NCI-H510A (cell line): ENCODE measurements at places on chromosomes 13 and 19.

DNA sequence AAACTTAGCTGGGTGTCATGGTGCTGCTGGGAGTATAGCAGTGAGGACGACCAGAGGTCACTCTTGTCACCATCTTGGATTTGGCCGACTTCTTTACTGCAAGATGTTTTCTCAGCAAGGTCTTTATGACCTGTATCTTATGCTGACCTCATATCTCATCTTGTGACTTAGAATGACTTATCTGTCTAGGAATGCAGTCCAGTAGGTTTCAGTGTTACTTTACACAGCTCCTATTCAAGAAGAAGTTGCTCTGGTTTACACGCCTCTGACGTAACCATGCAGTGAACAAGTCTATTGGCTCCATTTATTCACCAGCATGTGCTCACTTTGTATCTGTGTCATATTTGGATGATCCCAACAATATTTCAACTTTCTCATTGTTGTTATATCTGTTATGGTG lies 26.7 kb downstream of the ZNF850 start:
- no peak for DNase-seq

DNA sequence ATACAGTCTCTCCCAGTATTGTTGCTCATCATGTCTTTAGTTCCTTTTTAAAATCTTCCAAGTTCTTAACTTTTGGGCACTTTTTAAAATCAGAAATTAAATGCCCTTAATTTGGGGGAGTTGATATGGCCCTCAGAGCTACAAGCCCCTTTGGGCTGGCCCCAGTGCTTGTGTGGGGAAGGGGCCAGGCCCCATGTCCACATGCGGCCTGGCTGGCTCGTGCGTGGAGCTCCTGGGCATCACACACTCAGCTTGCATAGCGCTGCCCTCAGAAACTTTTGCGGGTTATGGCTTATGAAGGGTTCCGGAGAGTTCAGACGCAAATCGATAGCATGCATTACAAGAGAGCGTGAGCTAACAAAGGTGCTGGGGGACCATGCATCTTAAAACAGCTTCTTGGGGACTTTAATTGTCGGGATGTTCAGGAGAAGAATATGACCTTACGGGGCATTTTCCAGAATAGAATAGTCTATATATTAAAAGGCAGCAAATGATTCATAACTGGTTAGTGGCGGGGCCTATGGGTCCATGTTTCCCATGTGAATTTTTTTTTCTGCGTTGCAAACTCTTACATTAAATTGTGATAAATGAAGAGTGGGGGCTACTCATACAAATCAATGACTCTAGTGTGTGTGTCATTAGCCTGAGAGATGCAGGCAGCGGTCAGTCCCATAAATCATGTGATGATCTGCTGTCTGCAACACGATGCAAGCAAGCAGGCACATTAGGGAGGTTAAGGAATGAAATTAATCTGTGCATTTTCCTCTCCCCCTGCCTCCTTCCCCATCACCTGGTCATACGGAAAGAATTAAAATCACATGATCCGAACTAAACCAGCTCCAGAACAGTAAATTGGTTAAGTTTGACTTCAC lies 185.8 kb upstream of the TSHZ3 start:
- DNase-seq = no peak

DNA sequence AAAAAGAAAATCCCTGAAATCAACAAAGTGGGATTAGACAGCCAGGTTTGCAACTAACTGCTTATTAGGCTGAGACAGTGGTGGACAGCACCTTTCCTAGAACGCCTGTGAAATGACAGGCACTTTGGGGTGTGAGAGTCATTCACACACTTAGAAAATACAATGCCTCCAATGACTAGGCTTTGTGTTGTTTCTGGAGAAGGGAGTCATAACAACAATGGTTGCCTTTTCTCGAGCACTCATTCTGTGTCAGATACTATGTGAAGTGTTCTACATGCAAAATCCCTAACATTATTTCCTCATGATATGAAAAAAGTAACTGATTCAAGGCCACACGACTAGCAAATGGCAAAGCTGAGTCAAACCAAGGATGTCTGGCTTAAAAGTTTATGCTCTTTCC lies 41.2 kb downstream of the SACS start:
- DNase-seq = no peak

- no peak for DNase-seq
These were observed 135.5 kb upstream of the RNF113B start for GRCh38 chr13:98312606-98313005.

- DNase-seq = no peak
These were observed 63.8 kb downstream of the DCT start for GRCh38 chr13:94415500-94416237.

DNA sequence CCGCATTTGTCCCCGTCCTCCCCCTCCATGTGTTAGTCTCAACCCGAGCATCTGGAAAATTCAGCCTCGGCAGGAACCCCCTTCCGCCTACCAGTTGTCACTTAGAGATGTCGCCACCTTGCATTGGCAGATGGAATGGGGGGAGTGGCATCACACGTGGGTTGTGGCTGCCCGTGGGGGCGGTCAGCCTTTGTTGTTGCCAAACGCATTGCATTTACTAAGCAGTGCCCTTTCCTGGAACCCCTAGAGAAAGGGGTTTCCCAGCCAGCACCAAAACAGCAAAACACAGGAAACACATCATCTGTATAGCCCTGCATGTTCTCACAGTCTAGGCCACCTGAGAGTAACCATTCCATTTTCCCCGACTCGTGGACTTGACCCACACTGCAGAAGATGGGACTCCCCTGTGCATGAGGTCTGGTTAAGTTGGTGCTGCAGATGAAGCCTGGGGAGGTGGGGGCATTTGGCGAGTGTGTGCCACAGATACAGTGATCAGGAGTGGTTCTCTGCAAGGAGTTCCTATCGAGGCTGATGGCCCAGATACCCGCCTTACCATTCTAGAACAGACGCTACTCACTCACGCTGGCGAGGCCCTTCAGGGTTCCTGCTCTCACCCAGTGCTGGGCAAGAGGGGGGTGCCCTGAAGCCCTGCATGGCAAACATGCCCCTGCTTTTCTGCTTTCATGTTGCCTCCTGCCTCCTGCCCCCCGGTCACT lies 38.3 kb downstream of the TMED1 start:
- no peak for DNase-seq

GRCh38 chr19:45999653-46000121 lies 4.4 kb downstream of the CCDC61 start:
- DNase-seq = peak; percentile 69

DNA sequence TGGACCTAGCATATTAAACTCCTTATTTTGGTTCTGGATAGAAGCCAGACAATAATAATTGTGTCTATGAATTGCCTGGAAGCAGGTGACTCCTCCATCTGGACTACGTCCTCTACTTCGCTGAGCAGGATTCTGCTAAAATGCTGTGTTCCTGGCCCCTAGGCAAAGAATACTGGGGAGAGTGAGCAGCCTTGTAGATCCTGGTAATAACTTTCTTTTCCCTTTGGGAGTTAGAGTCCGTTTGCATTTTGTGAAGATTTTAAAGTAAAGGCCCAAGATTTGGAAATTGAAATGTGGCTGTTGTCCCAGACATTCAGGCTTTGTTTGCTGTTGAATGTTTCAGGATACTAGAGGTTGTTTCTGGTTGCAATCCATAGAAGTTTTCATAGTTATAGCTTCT lies 511.9 kb upstream of the KLF12 start:
- no peak for DNase-seq

- DNase-seq = no peak
These were observed 1921.2 kb upstream of the PRR20A start for GRCh38 chr13:55219538-55219937.

GRCh38 chr19:7292950-7293761 lies 1.1 kb downstream of the INSR start:
- no peak for DNase-seq

- no peak for DNase-seq
These were observed 155.5 kb downstream of the TNFSF13B start for GRCh38 chr13:108425056-108425455.

GRCh38 chr13:98253526-98253925 lies 76.5 kb upstream of the RNF113B start:
- DNase-seq = no peak

DNA sequence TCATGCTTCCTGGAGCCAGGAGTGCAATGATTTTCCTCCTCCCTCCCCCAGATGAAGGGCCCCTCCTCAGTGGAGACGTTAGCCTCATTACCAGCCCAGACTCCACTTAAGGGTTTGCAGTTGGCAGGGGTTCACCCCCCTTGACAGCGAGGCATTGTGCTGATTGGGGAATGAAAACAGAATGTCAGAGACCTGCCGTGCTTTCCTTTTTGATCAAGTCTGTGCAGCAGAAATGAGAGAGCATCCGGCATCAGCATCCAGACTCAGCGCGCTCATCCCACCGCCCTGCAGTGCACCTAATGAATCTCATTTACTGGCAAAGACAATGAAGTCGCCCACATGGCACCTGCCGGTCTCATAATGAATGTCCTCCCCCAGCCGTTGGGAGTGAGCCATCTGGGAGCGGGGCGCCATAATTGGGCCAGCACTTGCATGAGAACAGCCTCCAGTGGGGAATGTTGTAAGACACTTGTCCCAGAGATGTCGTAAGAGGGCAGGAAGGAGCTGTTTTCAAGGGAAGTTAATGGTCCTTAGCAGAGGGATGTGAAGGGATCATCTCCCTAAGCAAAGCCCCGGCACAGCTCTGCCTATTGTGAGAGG lies 98.3 kb upstream of the UQCRFS1 start:
- no peak for DNase-seq

DNA sequence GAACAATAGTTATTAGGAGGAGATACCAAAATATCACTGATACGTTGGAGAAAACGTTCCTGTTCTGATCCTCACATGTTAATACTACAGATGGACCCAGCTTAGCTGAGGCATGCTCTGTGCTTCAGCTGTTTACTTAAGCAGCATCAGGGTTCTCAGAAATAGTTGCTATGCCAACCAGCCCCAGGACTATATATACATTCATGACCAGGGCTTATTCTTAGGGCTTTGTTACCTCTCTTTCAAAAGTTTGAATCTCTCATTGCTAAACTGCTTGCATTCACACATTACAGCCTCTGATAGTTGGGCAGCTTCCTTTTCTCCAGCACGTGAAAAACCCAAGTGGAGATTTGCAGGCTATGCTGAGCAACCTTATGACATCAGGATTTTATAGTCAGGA lies 800.4 kb downstream of the DIAPH3 start:
- no peak for DNase-seq

DNA sequence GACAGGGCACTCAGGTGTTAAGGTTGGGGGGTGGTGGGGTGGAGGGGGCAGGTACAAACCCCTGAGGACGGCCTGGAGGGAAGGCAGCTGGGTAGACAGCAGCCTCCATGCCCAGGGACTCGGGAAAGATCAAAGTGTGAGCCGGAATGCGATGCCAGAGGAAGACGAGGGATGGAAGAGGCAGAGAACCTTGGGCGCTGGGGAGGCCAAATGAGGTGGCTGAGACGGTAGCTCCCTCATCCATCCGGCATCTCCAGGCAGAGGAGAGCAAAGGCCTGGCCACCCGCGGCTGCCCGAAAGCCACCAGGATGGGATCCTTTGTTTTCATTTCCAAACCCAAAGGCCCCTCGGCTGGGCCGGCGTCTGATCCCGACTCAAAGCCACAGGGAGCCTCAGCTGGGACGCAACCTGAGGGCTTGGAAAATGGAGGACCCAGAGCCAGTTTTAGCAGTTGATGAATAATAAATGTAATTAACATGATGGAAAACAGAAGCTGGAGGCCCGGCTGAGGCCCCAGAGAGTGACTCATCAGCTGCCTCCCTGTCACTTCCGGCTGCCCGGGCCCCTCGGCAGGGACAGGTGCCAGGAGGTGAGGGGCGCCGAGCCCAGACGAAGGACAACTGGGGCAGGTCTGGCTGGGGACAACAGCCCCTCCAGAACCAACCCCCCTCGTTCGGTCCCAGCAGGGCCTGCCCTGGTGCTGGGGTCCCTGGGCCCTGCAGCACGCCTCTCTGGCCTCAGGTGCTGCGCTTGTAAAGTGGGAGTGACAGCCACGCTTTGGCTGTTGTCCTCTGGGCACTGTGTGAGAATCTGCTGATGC lies 61.6 kb downstream of the CEBPG start:
- no peak for DNase-seq

- DNase-seq = no peak
These were observed 64.8 kb downstream of the DCT start for GRCh38 chr13:94414708-94415107.

GRCh38 chr13:110324026-110324749 lies 17.1 kb downstream of the COL4A2 start:
- no peak for DNase-seq

DNA sequence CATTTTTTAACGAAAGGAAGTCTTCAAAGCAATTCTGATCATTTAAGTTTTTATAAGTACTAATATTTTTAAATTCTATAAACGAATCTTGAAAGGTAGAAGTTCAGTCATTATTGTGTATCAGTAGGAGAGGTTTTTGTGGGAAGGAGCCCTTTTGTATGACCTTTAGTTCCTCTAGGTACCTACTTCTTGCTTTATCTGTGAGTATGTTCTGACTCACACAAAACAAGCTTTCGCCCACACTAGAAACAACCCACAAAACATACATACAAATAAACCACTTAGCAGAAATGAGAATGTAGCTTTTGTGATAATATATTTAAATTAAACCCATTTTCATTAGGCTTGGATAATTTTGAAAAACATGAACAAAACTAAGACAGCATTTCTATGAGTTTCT lies 27.8 kb downstream of the ERCC5 start:
- no peak for DNase-seq

GRCh38 chr19:58544591-58545285 lies 874 bp downstream of the TRIM28 start:
- no peak for DNase-seq

- no peak for DNase-seq
These were observed 14.0 kb upstream of the TUBB4A start for GRCh38 chr19:6516018-6516658.

- no peak for DNase-seq
These were observed 10.3 kb upstream of the PAN3 start for GRCh38 chr13:28128030-28128429.

DNA sequence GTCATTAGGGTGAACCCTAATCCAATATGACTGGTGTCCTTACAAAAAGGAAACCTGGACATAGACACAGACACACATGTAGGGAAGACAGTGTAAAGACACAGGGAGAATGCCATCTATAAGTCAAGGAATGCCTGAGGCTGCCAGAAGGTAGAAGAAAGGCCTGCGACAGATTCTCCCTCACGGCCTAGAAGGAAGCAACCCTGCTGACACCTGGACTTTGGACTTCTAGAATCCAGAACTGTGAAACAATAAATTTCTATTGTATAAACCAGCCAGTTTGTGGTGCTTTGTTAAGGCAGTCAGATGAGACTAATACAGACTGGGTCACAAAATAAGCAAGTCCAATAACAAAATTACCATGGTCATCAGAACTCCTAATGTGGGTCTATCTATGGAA lies 120.4 kb downstream of the ENOX1 start:
- DNase-seq = no peak

GRCh38 chr13:91311491-91311890 lies 36.0 kb upstream of the MIR17HG start:
- no peak for DNase-seq

DNA sequence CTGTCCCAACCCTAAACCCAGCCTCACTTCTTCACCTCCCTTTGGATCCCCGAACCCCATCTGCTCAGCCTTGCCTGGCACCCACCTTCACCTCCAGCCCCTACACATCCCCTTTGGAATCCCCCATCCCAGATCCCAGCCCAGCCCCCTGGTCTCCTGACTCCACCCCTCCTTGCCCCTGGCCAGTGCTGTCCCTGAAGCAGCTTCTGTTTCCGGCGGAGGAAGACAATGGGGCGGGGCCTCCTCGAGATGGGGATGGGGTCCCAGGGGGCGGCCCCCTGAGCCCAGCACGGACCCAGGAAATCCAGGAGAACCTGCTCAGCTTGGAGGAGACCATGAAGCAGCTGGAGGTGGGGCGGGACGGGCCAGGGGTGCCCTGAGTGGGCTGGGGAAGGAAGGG lies 22.0 kb downstream of the ERFL start:
- no peak for DNase-seq

- no peak for DNase-seq
These were observed 51.9 kb downstream of the DNM2 start for GRCh38 chr19:10769533-10770491.
